ENCODE measurements at places on chromosomes 5 and 9.

DNA sequence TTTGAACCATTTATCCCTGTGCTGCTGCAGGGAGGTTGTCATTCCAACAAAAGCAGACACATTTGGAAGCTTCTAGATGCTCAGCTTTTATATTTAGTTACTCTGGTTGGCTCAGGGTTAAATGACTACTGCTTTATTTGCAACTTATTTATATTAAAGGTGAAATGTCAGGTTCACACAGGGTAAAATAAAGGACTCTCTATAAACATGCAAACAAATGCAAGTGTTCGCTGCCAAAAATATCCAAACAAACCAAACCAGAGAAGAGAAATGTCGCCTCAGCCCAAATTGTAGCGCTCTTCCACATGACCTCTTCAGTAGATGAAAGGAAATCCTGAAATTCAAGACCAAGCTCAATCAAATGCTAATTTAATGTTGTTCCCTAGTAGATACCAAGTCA lies 57.0 kb upstream of the LIFR start:
- DNase-seq: no peak

GRCh38 chr9:114000063-114000454 lies 78.0 kb downstream of the AMBP start:
- no peak for DNase-seq

DNA sequence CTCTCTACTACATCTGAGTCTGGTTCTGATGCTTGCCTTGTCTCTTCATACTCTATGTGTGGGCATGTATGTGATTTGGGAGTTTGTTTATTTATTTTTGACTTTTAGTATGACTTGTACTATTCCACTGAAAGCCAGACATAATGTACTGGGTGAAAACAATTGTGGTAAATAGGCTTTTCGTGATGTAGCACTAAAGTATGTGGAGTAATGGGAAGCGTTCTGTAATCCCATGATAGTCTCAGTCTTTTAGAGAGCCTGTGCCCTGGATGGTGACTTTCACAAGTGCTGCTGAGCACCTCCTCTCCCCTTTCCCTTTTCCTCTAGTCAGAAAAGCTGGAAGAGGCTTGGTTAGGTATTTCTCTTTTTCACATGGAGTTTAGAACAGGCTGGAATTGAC lies 85.8 kb upstream of the S1PR3 start:
- no peak for DNase-seq

GRCh38 chr5:4130819-4131218 lies 535.2 kb downstream of the IRX1 start:
- DNase-seq: no peak

GRCh38 chr9:114351932-114352331 lies 22.3 kb downstream of the ORM2 start:
- no peak for DNase-seq

- DNase-seq: no peak
Measured at GRCh38 chr9:16543686-16544085, 326.8 kb downstream of the BNC2 start.

GRCh38 chr5:112025757-112026156 lies 268.8 kb upstream of the NREP start:
- no peak for DNase-seq

GRCh38 chr5:134460551-134460950 lies 48.9 kb upstream of the CDKN2AIPNL start:
- no peak for DNase-seq

DNA sequence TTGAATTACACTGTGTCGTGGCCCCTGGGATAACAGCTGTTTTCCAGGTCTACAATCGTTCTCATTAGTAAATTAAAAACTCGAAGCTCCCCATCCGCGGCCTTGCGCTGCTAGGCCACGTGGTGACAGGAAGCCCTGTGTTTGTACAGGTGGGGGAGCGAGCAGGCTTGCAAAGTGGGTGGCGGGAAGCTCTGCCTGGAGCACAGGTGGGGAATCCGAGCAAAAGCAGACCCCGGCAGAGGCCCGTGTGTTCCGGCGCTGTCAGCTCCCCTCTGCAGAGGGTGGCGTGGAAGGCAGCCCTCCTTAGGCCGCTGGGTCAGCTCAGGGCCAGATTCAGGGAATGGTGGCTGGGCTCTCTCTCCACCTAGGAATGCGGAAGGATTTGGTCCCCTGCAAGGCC lies 59.5 kb upstream of the ERCC6L2 start:
- no peak for DNase-seq

- no peak for DNase-seq
Measured at GRCh38 chr9:107106416-107106815, 176.7 kb upstream of the RAD23B start.

DNA sequence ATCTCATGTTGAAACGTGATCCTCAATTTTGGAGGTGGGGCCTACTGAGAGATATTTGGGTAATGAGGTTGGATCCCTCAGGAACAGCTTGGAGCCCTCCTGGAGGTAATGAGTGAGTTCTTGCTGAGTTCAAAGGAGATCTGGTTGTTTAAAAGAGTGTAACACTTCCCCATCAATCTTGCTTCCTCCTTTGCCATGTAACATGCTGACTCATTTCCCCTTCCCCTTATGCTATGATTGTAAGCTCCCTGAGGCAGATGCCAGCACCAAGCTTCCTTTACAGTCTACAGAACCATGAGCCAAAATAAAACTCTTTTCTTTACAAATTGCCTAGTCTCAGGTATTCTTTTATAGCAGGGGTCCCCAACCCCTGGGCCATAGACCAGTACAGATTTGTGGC lies 352.3 kb downstream of the SLCO4C1 start:
- no peak for DNase-seq

DNA sequence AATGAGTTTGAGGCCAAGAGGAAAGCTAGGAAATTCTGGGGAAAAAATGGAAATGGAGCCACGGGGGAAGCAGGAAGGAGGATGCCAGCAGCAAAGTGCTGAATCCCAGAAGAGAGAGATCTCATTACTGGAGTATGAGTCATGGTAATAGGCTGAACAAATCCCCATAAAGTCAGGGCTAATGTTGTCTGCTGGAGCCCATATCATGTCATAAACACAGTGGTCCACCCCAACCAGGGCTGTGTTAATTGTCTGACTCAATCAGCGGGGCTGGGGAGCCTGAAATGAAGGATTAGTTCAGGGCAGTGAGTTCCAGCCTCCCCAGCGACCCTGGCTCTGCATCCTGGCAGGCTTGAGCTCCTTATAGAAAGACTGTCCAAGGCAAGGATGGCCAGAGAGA lies 68.8 kb downstream of the TLR4 start:
- no peak for DNase-seq
